Nucleus accumbens (tissue), 56 donors: ENCODE measurements at places on chromosomes 5 and 9.

GRCh38 chr5:155631116-155631515 is 617.6 kb downstream of the KIF4B start:
- no peak for DNase-seq

DNA sequence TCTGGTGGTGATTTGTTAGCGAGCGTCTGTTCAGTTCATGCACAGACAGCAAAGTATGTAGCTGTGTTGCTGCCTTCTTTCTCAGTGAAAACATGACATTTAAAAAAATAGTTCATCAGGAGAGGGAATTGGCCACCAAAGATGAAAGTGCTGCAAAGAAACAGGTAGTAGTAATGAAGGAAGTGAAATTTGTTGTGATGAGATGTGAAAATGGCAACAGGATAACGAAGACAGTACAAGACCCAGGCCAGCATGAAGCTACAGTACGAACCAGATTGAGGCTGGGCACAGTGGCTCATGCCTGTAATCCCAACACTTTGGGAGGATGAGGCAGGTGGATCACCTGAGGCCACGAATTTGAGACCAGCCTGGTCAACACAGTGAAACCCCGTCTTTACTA is 136.0 kb downstream of the SMARCA2 start:
- DNase-seq, result no peak

DNA sequence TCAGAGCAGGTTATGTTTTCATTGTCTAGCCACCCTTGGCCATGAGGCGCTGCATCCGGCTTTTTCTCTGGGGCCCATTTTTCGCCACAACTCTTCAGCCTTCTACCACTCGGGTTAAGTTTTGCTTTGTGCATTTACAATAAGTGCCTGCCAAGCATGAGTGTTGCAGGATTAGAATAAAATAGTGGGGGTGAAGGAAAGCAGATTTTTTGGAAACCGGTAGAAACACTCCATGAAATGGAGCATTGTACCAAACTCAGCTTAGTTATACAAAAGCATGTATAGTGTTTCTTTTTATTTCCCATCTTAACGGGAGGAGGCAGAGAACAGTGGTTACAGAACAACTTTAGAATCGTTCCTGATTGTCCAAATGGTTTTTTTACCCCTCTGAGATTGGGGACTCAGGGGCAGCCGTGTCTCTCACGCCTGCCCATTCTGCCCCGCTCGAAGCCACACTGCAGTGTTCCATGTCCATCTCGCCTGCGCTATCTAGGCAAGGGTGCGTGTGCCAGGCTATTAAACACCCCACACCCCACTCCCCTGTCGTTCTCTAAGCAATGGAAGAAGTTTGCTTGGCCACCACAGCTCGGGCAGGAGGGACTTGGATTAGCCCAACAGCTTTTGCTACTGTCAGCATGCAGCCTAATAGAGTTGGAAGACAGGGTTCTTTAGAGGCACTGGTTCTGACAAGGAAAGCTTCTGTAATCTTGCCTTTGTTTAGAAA is 268.8 kb upstream of the WWC1 start:
- no peak for DNase-seq

DNA sequence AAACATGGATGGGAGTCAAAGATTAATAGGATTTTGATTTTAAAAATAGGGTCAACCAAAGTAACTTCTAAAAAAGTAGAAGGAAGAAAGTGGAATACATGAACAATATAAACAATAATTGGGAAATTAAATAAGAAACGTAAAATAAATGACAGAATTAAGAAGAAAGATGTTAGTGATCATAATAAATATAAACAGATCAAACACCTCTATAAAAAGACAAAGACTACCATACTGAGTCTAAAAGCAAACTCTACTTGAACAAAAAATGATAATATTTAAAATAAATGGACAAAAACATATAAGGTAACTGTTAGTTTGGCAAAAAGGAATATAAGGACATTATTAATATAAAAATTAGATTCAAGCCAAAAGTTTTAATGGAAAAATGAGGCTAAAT is 57.7 kb upstream of the ZNF618 start:
- DNase-seq, result no peak

GRCh38 chr9:76530458-76531110 is 71.6 kb downstream of the GCNT1 start:
- no peak for DNase-seq

DNA sequence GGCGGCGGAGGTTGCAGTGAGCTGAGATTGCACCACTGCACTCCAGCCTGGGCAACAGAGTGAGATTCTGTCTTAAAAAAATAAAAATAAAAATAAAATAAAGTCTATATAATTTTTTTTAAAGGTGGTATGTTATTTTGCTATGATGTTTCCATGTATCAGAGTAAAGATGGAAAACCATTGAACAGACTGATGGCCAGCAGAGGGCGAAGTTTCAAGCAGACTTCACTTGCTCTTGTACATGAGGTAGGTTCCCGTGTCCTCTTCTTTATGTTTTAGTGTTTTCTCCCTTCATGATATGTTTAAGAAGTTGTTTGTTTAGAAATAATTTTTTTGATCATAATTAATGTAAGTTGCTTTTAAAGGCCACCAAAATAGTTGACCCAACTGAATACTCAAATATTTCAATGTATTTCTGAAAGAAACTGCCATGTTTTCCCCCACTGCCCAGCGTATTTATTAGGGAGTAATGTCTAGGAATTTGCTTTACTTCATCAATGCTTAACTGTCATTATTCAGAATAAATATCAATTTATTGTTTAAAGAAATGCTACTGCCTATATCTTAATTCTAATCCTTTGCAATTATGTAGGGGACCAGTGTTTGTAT is 146.4 kb downstream of the HACD4 start:
- DNase-seq, result peak; percentile 12

DNA sequence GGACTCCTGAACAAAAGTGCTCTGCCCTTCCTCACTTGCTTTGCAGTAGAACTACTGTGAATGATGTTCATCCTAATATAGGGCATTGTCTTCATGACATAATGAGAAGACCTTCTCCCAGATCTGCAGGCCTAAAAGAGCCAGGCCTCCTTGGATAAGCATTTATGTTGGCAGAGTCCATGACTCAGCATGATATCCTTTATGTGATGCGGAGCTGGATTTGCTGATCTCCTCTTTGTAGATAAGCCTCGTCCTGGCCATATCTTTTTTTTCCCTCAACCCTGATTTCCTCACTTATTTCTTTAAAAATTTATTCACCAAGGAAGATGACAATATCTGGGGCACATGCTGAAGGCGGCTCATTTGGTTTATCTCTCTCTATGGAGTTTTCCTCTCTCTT is 62.4 kb upstream of the TAS2R1 start:
- DNase-seq, result no peak

- DNase-seq, result no peak
Observed at GRCh38 chr9:95896580-95896979, 21.1 kb downstream of the ERCC6L2 start.

DNA sequence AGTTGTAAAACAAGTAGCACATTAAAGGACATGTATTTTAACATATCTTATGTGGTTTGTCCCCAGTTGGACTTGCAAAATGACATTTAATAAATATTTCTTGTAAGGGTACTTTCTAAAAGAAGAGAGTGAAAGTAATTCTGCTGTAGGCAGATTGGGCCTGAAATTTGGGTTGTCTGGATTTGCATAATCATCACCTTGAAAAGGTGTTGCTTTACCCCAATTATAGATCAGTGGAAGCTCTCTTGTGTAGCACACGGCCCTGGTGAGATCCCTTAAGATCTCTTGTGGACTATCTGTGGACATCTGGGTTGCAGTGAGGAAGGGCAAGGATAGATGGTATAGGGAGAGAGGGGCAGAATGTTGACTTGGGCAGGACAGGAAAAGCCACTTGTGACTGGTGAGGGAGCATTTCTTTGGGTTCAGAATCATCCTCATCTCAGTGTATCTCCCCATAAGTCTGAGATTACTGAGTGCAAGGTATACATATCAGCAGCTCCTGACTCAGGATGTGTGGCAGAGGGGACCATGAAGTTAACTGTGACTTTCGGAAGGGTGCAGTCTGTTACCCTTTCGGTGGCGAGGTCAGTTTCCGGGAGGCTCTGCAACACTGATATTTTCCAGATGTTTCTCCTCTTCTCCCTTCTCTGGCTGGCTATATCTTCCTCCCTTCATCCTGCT is 2.0 kb upstream of the TNFAIP8 start:
- no peak for DNase-seq
